ENCODE measurements at places on chromosomes 12 and 14.

GRCh38 chr12:113907446-113908180, 58.5 kb downstream of the RBM19 start:
- DNase-seq: no peak

GRCh38 chr12:6923003-6923732, 4.6 kb upstream of the ATN1 start:
- DNase-seq: no peak

GRCh38 chr14:61925732-61926435, 163.7 kb downstream of the SNAPC1 start:
- no peak for DNase-seq

GRCh38 chr14:52391881-52392615, 77.9 kb downstream of the PTGER2 start:
- no peak for DNase-seq

- no peak for DNase-seq
Observed at GRCh38 chr12:96220902-96221301, 26.7 kb downstream of the ELK3 start.

- DNase-seq: no peak
Observed at GRCh38 chr12:120835304-120835612, 68.9 kb downstream of the SPPL3 start.

GRCh38 chr12:63826006-63826585, 18.4 kb upstream of the SRGAP1 start:
- no peak for DNase-seq

DNA sequence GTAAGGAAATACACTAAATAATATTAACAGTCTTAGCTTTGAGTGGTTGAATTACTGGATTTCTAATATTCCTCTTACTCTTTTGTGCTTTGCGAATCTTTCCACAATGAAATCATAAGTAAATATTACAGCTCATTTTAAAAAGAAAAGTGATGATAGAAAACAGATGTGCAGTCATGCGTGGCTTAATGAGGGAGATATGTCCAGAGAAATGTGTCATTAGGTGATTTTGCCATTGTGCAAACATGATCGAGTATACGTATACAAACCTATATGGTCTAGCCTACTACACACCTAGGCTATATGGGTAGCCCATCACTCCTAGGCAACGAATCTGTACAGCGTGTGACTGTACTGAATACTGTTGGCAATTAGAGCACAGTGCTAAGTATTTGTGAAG, 59.3 kb downstream of the SLC15A5 start:
- DNase-seq: no peak

DNA sequence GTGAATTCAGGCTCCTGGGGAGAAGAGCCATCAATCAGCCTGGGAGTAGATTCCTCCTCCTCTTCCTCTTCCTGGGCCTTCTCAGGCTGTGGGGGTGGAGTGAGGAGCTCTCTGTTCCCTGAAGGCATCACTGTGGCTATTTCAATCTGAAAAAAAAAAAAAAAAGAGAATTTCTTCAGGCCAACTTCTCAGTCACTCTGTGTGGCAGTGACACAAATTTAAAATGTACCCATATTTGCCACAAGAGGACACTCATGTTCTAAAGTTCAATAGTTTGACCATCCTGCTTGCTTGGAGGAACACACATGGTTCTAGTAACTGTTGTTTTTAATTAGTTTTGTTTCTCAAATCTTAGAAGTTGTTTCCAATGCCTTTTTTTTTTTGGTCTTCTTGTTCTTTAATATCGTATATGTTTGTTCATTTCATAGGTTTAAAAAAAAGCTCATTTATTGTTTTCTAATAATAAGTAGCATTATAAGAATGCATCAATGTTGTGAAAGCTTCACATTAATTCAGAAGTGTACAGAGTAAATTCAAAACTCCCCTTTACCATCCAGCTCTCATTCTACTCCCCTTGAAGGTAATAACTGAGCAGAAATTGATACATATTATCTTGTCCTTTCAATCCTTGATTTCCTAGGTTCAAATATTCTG, 23.3 kb upstream of the CCER1 start:
- no peak for DNase-seq

- DNase-seq: no peak
Observed at GRCh38 chr12:117100851-117101673, 1.8 kb upstream of the TESC start.

- no peak for DNase-seq
Observed at GRCh38 chr14:77601846-77602619, 14.4 kb downstream of the SPTLC2 start.

- DNase-seq: peak; percentile 34
Observed at GRCh38 chr14:61280092-61280525, 1.0 kb downstream of the TMEM30B start.

GRCh38 chr12:46412857-46413256, 40.3 kb upstream of the SLC38A2 start:
- no peak for DNase-seq

GRCh38 chr12:38543151-38543550, 226.6 kb downstream of the ALG10B start:
- DNase-seq: no peak

GRCh38 chr14:34169561-34169960, 218.7 kb upstream of the EGLN3 start:
- DNase-seq: no peak

GRCh38 chr12:51269174-51270066, 795 bp downstream of the SMAGP start:
- peak; percentile 21 for DNase-seq

DNA sequence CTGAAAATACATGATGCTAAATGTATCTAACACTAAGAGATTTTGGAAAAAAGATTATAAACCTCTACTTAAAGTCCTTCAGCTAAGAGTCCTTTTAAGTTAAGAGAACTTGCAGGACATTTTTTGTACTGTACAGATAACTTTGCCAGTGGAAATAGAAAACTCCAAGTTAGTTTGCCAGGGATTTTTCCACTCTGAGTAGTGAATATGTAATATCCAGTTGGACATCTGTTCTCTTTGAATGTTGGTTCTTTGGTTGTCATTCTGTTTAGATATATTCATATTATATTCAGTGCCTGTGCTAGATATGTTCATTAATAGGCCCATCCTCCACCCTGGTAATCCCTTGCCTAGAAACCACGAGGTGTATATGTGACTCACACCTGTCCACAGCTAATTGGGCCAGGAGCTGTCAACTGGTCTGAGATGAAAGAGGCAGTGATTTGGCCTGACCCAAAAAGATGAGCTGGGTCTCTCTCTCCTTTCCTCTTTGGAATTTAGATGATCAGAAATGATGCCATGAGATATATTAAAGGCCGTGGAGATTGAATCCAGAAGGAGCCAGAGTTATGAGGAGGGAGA, 261.0 kb upstream of the LRIG3 start:
- no peak for DNase-seq

- no peak for DNase-seq
Observed at GRCh38 chr14:105335735-105336476, 21.4 kb downstream of the PACS2 start.

GRCh38 chr12:53174881-53175491, 5.5 kb upstream of the ZNF740 start:
- no peak for DNase-seq

DNA sequence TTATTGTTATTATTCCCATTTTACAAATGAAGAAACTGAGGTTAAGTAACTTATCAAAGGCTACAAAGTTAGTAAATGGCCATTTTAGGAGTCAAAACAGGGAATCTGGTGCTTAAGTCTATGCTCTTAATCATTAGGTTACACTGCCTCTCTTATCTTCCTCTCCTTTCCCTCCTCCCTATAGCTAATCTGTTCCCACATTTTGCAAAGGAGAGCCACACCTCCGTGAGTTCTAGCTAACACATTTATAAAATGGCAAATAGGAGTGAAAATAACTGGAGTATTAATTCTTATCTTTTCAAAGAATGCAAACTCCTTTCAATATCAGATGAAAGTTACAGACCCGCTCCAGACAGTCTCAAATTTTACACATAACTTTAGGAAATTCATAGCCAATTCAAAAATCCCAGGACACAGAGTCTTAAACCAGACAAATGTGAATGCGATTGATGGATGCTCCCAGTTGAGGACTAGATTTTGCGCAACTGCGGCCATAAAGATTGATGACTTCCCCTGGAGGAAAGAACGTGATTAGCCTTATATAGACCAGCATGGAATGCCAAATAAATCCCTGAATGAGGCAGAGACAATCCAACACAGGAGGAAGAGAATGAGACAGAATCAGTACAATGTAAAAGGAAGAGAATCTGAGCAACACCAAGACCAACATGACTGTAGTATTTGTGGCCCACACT, 225.0 kb upstream of the ARID2 start:
- DNase-seq: no peak
